ENCODE measurements at places on chromosomes 6 and 20. TPM values are rescaled to one million over a fixed set of nuclear protein-coding genes. Genes with fewer than 3 reads are reported as not detected.
A peak's percentile ranks its signal among the peaks of the same experiment; 100 is the strongest.

Gene ID4
- 5.9 TPM for total RNA-seq

Gene OPRM1
- total RNA-seq, result not detected

Gene RBM12
- 46.9 TPM for total RNA-seq

Gene RAET1G
- total RNA-seq, result not detected

GRCh38 chr6:4814212-4814611 lies 38.0 kb downstream of the CDYL start:
- no peaks in the 10 kb centered on the region for H3K4me1 ChIP-seq
- H3K27ac ChIP-seq, result no peak overlapping the region
- no peak for DNase-seq
- no peaks in the 10 kb centered on the region for H3K36me3 ChIP-seq

DNA sequence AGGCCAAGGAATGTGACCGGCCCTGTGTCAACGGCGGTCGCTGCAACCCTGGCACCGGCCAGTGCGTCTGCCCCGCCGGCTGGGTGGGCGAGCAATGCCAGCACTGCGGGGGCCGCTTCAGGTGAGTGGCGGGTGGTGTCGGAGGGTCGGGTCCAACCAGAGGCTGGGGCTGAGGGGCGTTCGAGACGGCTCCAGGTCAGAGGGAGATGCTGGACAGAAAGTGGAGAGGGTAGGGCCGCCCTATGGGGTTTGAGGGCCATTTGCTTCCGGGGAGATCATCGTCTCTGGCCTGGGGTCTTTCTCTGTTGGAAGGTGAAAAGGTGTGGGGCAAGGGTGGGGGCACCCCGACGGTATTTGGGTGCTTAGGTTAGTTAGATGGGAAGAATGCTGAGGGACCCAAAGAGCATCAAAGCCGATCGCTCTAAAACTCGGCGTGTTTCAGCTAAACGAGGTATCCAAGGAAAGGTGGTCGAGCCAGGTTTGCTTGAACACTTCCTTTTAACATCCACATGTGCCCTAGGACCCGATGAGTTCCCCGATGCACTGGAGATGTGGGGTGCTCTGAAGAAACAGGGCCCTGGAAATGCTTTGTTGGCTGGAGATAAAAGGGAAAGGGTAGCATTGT lies 691 bp downstream of the ATRN start:
- no peak for DNase-seq
- H3K4me3 ChIP-seq, result peak overlapping the region; percentile 80
- peaks cover 22% of the 10 kb centered on the region for H3K4me1 ChIP-seq
- H3K27me3 ChIP-seq, result no peaks in the 10 kb centered on the region

DNA sequence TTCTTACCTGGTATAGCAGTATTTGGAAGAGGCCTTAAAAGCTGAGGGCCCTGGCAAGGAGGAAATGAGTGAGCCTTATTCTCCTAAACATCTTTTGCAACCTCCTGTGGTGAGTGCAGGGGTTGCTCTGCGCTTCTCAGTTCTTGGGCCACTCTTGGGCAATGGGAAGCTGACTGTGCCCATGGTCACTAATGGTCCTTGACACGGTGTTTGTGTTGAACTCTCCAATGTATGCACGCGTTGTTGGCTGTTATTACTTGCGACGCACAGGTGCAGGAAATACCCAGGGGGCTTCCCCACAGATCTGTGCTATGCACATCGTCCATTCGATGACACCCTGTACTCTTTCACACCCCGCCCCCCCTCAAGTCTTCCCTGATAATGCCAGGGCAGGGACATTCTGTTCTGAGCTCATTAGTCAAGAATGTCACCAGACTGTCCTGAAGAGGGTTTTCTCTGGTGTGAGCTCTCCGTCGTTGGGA lies 79.7 kb downstream of the EDN1 start:
- H3K27ac ChIP-seq, result no peak overlapping the region
- H3K4me1 ChIP-seq, result peaks cover 16% of the 10 kb centered on the region
- H3K36me3 ChIP-seq, result no peaks in the 10 kb centered on the region
- peak; percentile 75 for DNase-seq
- H3K4me3 ChIP-seq, result no peak overlapping the region

- H3K27ac ChIP-seq, result no peak overlapping the region
- H3K27me3 ChIP-seq, result peaks cover 99% of the 10 kb centered on the region
- no peaks in the 10 kb centered on the region for H3K36me3 ChIP-seq
- DNase-seq, result no peak
These were observed 131.8 kb upstream of the MLN start for GRCh38 chr6:33935439-33936080.

DNA sequence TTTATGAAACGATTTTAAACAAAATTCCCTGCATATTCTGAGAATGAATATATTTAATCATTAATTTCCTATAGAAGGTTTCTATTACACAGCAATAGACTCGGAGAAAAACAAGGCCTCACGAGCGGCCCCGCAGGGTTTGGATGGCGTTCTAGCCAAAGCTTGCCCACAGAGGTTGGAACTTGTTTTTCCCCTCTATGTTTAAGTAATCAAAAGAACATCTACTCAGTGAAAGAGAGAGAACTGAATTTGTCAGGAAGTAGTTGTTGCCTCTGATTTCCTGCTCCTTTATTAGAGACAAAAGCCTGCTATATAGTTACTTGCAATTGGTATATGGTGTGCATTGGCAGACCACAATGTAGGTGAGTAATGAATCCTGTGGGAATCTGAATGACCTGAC lies 82.1 kb upstream of the HEY2 start:
- H3K36me3 ChIP-seq, result no peaks in the 10 kb centered on the region
- H3K27ac ChIP-seq, result no peak overlapping the region
- H3K4me3 ChIP-seq, result no peak overlapping the region
- no peaks in the 10 kb centered on the region for H3K4me1 ChIP-seq
- peaks cover 3% of the 10 kb centered on the region for H3K27me3 ChIP-seq

GRCh38 chr6:122790028-122790422 lies 967 bp downstream of the SMPDL3A start:
- peak overlapping the region; percentile 64 for H3K27ac ChIP-seq
- peak overlapping the region; percentile 80 for H3K4me3 ChIP-seq
- H3K4me1 ChIP-seq, result peaks cover 22% of the 10 kb centered on the region
- H3K27me3 ChIP-seq, result no peaks in the 10 kb centered on the region
- DNase-seq, result no peak

- peak; percentile 45 for DNase-seq
- peaks cover 12% of the 10 kb centered on the region for H3K36me3 ChIP-seq
- H3K27me3 ChIP-seq, result no peaks in the 10 kb centered on the region
- H3K4me3 ChIP-seq, result no peak overlapping the region
- H3K27ac ChIP-seq, result no peak overlapping the region
- no peaks in the 10 kb centered on the region for H3K4me1 ChIP-seq
These were observed 9.0 kb downstream of the UQCC2 start for GRCh38 chr6:33702345-33702977.

DNA sequence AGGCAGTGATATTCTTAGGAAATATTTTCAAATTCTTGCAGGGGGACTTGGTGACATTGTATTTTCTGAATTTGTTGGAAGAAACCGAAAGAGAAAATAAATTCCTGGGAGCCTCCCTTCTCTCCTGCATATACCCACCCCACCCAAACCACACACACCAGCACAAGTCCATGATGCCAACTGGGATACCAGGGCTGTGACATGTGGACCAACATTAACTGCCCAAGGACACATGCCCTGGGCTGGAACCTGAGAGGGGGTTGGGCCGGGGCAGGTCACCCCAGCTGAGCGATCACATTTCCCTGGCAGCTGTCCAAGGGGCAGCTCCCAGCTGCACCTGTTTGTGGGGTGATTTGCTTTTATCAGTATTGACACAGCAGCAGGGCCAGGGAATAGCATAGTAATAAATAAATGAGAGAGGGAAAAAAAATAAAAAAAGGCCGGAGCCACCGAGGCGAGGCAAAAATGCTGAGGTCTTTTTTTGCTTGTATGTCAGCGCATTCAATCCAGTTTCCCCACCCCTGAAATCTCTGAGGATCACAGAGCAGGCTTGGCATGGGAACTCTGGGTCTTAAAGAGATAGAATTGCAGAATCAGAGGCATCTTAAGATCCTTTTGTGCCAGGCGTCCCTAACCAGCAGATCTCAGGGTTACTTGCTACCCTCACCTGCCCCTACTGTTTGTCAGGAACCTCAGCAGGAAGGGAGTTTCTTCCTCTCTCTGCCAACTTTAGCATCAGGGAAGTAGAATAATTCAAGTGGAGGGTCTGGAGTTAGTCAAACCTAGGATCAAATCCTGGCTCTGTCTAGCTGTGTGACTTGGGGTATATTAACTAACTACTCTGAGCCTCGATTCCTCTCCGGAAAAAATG lies 66.5 kb upstream of the PIM1 start:
- H3K4me3 ChIP-seq, result peak overlapping the region; percentile 43
- H3K27ac ChIP-seq, result peak overlapping the region; percentile 97
- H3K27me3 ChIP-seq, result no peaks in the 10 kb centered on the region

GRCh38 chr6:69729870-69730449 lies 66.8 kb downstream of the LMBRD1 start:
- no peaks in the 10 kb centered on the region for H3K27me3 ChIP-seq
- no peaks in the 10 kb centered on the region for H3K4me1 ChIP-seq
- no peak for DNase-seq
- H3K27ac ChIP-seq, result no peak overlapping the region
- H3K36me3 ChIP-seq, result no peaks in the 10 kb centered on the region
- H3K4me3 ChIP-seq, result no peak overlapping the region
